ENCODE measurements at places on chromosomes 13 and 19.

DNA sequence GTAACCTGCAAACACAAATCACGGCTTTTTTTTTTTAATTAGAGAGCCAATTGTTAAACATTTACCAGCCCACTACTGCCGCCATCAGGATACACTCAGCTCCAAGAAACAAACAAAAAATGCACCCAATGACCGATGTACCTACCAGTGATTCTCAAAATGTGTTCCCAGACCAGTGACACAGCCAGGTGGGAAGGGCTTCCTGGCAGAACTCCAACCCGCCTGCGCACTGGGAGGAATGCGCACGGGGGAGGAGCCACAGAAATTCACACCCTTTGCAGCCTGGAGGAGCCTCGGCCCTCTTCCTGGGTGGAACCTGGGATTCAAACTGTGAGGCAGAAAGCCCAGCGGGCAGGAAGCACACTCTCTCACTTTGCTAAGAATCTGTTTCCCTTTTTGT, 255.9 kb downstream of the TBC1D4 start:
- no peak for DNase-seq

DNA sequence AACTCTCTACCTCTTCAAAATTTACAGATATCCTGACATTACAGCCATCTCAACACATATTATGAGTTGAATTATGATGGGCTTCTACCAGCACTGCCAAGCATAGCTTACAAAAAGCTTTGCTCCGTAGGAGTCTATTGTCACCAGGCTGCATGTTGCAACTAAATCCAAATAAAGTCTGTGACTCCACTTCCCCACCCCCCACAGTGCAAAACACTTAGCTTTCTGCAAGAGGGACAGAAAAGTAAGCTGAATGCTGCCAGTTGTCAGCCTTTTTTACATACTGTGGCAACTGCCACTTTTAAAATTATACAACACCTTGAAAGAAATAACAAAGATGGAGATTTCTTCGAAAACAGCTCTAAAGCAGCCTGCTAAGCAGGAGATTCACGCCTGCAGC, 189.1 kb downstream of the FGF14 start:
- no peak for DNase-seq

DNA sequence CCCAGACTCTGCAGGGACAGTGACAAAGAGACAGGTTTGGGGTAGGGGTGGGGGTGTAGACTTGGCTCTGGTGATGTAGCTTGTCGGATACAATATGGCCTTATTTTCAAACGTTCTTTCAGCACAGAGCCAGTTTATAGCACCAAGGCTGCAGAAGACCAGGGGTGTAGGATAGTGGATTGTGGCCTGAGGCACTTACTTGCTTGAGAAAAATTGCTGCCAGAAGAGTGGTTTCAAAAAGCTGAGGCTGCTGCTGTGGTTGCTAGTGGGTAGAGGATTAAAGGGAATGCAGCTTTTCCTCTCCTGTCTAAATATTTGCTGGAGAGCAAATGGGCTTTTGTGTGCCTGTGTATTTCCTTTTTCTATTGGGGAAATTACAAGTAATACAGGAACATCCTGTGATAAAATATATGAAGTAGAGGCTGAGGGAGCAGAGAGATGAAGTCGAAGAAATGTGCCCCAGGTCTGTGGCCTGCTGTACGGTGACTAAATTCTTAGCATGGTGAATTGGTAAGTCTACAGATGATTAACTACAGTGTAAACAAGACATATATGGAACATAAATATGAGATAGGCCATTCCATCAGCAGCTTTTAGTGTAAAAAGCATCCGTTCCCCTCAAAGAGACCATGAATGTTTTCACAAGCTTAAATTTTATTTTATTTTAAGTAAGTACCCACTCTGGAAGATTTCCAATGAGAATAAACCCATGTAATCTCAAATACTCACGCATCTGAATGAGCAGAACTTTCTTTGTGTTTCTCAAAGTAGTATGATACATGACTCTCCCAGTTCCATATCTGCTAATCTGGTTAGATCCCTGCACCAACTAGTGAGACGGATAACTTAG, 112.9 kb downstream of the LRCH1 start:
- DNase-seq = no peak

DNA sequence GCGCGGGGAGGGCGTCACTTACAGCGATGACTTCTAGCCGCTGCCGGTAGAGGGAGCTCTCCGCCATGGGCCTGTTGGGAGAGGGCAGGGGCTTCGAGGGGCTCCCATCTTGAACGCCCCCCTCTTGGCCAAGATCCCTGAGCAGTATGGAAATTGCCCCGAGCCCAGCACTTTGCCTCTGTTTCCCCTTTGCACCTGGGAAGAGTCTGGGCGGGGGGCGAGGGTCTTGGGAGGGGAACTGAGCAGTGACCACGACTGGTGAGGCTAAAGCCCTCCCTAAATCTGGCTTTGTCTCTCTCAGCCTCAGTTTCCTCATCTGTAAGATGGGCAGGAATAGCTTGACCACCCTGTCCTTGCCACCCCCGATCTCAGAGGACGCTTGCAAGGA, 2.8 kb downstream of the PALM3 start:
- DNase-seq = no peak

DNA sequence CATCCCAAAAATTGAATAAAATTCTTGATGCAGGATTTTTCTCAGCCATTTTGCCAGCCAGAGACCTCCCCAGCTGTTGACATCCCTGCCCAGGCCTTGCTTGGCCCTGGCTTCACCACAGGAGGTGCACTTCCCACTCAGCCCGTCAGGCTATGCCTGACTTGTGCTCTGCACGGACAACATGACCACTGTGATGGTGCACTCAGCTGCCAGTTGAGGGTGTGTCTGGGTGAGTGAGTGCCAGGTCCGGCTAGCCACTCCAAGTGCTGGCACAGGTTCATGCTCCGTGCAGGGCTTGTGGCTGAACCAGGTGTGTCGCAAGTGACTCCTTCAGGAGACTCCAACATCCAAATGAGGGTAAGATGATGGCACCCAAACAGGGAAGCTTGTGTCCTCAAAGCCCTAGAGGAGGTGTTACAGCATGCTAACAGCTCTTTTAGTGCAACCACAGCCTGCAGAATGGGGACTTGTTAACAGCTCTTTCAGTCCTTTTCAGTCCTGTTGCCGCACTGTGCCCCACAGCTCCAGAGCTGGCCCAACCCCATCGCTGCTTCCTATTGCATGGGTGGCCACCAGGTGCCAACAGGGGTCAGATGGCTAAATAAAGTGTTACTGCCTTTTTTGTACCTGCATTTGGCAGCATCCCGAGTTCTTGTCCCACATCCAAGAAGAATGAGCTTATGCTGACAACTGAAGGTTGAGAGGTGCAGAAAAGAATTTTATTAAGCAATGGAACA, 380.7 kb downstream of the SLITRK5 start:
- DNase-seq = no peak

DNA sequence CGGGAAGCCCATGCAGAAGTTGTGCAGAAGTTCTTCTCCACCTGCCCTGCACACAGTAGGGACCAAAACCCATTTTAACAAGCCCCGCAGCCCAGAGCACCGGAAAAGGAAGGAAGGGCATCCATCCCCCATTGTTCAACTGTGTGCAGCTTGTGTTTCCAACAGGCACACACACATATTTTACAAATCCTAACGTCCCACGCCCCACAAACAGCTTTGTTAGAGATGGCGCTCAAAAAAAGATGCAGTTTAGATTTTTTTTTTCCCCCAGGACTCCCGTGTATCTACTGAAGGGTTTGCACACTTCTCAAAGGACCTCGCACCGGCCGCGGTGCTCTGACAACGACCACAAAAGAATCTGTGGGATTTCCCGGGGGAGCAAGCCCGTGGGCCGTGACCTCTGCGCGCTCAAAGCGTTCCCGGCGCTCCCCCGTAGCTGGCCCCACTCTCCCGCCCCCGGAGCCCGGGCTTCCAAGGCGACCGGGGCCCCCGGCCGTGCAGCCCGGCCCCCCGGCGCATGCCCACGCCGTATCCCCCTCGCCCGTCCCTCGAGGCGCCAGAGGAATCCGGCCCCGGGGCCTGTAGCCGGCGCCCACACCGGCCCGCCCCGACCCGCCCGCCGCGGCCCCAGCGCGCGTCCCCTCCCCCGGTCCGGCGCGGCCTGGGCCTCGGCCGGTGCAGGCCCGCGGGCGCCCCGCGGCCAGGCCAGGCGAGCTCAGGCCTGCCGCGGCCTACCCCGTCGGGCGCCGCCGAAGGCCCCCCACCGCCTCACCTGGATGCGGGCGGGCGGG, 523 bp downstream of the ELAVL1 start:
- DNase-seq = no peak

- no peak for DNase-seq
Measured at GRCh38 chr13:80367473-80367872, 26.5 kb upstream of the SPRY2 start.

- no peak for DNase-seq
Measured at GRCh38 chr13:72255908-72256307, 388.9 kb upstream of the DACH1 start.

DNA sequence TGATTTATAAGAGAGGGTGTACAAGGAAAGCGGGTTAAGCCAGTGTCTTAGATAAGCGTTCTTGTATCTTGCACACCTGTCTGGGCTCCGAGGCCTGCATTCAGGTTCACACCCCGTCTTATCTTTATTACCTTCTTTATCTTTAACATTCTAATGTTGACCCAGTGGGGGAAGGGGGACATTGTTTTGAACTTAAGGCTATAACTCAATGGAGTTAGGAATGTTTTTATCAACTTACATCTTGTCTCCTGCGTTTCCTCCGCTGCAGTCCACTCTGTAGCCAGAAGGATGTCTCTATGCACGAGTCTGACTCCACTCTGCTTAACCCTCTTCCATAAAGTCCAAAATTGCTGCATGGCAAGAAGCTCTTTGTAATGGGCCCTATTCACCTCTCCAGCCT, 71.2 kb downstream of the FGF9 start:
- no peak for DNase-seq

- DNase-seq = no peak
Measured at GRCh38 chr13:77042566-77043177, 15.7 kb upstream of the FBXL3 start.
